ENCODE measurements at places on chromosomes 7 and 10.
A peak's percentile ranks its signal among the peaks of the same experiment; 100 is the strongest.

- DNase-seq: no peak
Observed at GRCh38 chr10:112227331-112227987, 43.9 kb upstream of the GPAM start.

DNA sequence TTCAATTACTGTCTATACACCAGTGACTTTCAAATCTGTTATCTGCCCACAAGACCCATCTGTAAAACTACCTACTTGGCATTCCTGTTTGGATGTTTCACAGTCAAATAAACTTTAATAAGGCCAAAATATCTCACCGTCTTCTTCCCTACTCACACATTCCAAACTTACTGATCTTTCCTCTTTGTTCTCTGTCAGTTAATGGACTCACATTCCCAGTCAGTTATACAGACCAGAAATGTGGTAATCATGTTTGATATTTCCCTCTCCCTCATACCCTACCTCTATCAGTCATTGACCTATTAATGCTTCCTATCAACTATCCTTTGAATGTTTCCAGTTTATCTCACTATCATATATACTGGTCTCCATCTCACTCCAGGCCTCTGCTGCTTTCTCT lies 28.5 kb upstream of the HDAC9 start:
- no peak for DNase-seq

- no peak for DNase-seq
Observed at GRCh38 chr7:47078241-47078640, 503.7 kb downstream of the TNS3 start.

DNA sequence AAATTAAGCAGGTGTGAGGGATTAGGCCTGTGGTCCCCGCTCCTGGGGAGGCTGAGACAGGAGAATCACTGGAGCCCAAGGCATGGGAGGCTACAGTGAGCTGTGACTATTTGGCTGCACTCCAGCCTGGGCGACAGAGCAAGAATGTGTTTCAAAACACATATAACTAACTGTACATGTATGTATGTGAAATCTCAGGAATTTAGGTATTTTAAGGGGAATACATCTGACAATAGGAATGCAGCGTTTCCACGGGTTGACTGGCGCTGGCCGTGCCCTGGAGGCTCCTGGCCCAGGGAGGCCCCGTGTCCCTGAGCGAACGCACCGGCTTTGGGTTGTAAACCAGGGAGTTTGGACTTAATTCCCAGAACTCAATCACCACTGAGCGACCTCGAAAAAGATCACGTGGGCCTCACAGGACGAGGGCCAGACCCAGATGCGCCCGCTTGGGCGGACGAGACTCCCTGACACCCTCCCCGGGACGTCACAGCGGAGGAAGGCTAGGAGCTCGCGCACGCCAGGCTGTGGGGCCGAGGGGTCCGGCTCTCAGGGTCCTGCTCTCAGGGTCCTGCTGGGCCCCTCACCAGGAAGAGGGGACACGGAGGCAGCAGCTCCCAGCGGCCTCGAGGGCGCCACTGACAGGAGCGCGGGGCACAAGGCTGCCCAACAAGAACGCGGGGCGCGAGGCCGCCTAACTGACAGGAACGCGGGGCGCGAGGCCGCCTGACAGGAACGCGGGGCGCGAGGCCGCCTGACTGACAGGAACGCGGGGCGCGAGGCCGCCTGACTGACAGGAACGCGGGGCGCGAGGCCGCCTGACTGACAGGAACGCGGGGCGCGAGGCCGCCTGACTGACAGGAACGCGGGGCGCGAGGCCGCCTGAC lies 18.4 kb downstream of the PTPRN2 start:
- DNase-seq: no peak

DNA sequence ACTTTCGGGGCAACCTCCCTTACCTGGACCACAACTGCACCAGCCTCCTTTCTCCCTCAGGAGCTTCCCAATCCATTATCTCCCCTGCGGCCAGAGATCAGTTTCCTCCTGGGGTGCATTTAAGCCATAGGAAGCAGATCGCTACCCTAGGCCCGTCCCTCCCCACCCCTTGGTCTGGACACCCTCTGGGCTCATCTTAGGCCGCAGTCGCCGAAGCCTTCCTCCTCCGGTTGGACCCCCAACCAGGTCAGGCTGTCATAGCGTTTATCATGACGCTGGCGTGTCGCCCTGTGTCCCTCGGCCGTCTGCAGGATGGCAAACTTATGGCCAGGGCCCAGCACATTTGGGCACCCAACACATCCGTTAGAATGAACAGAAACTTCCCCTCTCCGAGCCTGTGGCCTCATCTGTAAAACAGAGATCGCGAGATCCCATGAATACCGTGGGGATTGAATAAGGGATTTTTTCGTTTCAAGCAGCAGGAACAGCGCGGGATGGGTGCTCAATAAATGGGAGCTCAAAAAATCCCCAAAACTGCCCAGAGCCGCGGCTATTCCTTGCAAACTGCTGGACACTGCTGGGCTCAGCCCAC lies 669 bp upstream of the AP5Z1 start:
- peak; percentile 39 for DNase-seq

DNA sequence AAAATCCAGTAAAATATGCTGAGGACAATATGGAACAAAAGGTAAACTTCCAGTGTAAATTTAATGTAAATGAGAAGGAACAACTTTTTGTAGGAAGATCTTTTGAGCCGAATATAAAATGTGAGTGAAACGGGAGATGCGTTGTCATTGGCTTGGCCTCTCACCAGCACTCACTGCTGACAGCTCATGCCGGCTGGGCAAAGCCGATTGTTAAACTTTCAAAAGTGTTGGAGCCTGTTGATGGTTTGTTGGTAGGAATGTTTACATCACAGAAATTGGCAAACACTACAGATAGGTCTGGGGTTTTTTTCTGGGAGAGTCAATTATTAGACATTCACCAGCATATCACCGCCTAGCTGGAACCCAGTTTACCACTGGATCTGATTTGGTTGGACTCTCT lies 6.1 kb downstream of the PSTK start:
- no peak for DNase-seq

DNA sequence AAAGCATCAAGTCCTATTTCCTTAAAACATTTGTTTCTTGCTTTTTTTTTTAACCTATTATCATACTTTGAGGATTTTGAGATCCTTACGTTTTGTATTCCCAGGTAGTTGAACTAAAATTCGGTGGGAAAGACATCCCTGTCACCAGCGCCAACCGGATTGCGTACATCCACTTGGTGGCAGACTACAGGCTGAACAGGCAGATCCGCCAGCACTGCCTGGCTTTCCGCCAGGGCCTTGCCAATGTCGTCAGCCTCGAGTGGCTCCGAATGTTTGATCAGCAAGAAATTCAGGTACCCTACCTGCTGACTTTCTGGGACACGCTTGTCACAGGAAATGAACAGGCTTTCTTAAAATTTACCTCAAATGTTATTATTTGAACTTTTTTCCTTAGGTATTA lies 83.0 kb upstream of the DNAJB6 start:
- no peak for DNase-seq

- no peak for DNase-seq
Observed at GRCh38 chr10:87703771-87704170, 44.1 kb downstream of the PAPSS2 start.

DNA sequence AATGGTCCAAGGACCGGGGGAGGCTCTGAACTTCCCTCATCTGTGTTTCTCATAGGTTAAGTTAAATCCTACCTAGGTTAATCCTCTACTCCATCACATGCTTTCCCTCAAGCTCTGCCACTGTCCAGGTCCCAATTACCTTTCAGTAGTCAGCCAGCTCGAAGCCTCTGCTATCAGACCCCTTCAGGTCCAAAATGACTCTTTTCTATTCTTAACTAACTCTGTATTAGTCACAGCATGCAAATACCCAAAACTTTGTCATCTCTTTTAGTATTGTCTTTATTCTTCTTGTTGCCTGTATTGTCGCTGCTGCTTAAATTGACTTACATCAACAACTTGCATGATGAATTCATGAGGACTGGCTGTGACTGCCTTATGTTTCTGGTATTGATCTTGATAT lies 15.3 kb downstream of the PPP1R17 start:
- no peak for DNase-seq

DNA sequence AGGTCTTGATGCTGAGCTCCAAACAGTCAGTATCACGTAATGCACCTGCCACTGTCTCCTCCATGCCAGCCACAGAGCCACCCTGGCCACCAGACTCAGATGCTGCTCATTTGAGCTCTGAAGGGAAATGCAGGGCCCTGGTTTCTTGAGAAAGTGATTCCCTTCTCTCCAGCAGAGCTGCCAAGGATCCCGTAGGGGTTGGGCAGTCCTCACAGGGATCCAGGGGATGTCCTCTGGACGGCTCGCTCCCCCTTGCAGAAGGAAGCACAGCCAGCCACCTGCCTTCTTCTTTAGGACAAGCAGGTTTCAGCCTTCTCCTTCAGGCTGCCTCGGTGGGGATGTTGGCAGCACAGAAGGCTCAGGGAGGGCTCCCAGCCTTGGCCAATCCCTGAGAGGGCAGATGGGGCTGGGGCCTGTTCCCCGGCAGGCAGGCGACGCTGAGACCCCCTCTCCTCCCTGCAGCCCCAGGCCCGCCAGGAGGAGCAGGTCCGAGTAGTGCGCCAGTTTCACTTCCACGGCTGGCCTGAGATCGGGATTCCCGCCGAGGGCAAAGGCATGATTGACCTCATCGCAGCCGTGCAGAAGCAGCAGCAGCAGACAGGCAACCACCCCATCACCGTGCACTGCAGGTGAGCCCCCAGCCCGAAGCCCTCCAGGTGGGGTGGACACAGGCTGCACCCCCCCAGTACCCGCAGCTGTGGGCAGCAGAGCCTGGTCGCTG lies 48.9 kb downstream of the MKI67 start:
- DNase-seq: no peak

- no peak for DNase-seq
Observed at GRCh38 chr10:103481974-103482531, 3.0 kb upstream of the CALHM3 start.

GRCh38 chr7:126426652-126427051 lies 826.1 kb downstream of the GRM8 start:
- no peak for DNase-seq

DNA sequence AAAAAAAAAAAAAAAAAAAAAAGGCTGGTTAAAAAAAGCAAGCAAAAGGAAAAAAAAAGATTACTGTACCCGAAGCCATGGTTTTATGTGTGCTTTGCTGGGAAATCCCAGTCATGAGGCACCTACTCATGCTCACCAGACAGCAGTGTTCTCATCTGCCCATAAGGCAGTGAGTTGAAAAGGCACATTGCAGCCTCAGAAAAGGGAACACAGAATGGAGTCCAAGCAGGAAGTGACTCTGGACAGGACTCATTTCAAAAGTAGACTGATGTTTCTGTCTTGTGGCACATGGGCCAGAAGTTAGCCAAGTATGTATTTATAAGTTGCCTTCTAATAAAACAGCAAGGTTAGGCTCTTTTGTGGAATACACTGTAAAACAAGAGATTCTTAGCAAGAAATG lies 40.2 kb downstream of the PDSS1 start:
- peak; percentile 42 for DNase-seq

DNA sequence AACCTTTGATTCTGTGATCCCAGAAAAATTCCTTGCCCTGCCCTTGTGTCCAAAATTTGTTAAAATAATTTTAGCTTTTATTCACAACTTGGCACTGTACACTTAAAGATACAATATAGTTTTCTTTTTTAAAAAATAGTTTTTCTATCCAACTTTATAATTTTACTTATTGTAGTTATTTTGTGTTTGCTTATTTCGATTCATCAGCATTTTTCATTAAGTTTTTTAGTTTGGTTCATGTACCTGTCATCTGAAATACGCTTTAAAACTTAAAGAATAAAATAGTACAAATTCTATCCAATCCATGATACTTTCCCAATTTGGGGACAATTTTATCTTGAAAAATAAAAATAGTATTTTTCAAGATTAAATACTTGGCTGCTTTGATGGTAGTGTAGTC lies 514.8 kb downstream of the AUTS2 start:
- DNase-seq: no peak

DNA sequence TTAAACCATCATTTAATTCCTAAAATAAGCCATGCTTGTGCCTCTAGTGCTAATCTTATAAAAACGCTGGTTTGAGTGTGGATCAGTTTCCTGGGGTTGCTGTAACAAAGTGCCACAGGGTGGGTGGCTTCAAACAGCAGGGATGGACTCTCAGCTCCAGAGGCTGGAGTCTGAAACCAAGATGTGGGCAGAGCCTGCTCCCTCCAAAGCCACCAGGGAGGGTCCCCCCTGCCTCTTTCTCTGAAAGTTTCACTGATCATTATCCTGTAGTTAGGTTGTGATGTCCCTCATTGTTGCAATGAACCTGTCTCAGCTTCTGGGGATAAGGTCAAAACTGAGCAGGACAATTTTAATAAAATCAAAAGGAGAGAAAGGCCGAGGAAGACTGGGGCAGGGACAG lies 251.9 kb upstream of the TCERG1L start:
- DNase-seq: no peak

DNA sequence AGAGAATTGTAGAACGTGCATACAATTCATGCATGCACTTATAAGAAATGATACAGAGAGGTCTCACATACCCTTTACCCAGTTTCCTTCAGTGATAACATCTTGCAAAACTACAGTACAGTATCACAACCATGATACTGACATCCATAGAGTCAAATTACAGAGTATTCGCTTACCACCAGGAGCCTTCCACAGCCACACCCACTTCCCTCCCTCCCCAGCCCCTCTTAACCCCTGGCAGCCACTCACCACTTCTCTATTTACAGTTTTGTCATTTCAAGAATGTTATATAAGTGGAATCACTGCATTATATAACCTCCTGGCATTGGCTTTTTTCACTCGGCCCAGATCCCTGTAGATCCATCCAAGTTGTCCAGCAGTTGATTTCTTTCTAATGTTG lies 143.8 kb downstream of the ZNF248 start:
- DNase-seq: no peak

- no peak for DNase-seq
Observed at GRCh38 chr7:73895626-73896025, 34.7 kb downstream of the TMEM270 start.

GRCh38 chr7:137990251-137990941 lies 11.5 kb downstream of the CREB3L2 start:
- DNase-seq: no peak

DNA sequence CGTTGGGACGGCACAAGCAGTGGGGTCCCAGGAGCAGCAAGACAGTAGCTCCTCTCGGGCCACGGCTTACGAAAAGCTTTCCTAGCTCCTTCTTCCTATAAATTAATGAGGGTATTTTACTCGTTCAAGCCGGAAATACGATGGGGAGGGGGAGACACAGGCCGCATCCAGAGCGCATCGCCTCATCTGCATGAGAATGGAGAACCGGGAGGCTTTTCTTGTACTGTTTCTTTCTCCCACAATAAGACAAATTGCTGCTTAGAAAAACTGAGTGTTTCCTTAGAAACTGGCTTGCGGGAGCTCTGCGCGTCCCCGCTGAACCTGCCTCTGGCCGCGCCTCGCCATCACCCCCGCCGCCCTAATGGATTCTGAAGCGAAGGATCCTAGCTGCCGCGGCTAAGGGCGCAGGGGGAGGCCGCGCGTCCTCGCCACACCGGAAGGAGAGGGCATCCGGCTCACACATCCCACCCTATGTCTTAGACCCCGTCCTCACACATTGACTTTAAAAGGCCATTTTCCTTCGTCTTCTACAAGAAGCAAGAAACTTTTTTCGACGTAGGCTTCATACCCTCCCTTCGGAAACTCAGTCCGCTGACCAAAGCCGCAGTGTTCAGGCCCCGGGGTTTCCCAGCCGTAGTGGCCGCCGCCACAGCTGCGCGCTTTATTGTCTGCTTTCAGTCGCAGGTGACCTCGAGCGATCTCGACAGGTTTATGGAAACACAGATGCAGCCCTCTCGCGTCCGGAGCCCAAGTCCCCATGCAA lies 8.8 kb downstream of the NXPH1 start:
- DNase-seq: no peak

GRCh38 chr7:68684996-68685395 lies 913.3 kb upstream of the AUTS2 start:
- no peak for DNase-seq

All from GM18507 (cell line).